ENCODE measurements at places on chromosomes 3 and 15.

DNA sequence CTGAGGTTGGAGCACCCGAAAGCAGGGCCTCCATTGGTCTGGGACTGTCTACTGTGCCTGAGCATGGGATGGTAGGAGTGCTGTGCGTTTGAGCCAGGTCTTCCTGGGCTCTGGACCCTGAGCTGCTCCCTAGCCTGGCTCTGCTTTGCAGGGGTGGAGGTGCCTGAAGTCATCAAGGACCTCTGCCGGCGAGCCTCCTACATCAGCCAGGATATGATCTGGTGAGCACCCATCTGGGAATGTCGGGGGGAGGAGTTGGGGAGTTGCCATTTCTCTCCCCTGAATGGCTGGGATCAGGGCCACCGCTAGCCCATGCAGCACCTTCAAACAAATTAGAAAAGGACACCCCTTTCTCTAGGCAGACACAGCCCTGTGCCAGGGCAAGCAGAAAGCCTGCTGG is 20.7 kb downstream of the DUOX1 start:
- DNase-seq: no peak

- DNase-seq: no peak
Measured at GRCh38 chr3:1072041-1072440, 20.8 kb upstream of the CNTN6 start.

DNA sequence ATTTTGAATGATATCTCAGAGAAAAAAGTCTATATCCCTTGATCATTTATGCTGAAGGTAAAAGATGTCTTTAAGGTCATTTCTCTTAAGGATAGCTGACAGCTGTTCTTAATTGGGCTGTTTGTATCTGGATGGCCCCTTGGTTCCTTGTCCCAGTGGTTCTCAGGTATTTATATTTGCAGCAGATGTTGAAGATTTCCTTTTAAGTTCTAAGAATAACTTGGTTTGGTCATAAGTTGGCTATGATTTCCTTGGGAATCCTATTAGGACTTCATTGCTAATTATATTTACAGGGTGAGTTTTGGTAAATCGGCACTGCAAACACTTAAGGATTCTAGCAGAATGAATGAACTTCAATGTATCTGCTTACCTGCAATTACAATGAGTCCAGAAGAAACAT is 460.4 kb upstream of the SGO1 start:
- no peak for DNase-seq

DNA sequence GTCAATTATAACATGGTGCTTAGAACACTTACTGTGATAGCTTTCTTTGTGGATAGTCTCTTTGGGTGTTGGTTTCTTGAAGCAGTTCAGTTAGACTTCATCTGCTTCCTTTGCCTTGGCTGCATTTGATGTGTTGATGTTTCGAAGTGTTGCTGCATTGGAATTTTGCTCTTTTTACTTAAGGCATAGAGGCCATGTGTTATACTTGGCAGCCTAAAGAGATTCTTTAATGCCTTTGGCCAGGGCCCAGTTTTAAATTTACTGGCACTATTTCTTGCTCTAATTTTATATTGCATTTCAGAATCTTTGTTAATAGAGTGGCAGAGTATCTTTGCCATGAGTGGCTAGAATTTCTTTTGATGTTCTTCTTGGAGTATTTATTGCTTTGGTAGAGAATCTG is 21.2 kb downstream of the NR1D2 start:
- DNase-seq: no peak

DNA sequence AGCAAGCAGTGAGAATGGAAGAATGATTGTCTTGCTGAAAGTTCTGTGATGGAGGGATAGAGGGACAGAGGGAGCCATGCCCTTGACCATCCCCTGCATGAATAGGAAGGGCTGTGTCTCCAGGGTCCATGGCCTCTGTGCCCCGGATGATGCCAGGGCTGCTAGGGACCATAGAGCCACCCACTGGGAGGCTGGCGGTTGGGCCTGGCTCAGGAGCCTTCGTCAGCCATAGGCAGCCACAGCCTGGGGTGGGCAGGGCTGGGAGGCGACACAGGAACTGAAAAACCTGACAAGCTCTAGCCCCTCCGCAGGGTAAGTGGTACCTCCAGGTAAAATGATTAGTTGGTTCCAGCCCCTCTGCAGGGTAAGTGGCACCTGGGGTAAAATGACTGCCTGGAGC is 19.1 kb upstream of the LAMP3 start:
- no peak for DNase-seq

GRCh38 chr3:54345847-54346375 is 223.6 kb downstream of the CACNA2D3 start:
- no peak for DNase-seq

DNA sequence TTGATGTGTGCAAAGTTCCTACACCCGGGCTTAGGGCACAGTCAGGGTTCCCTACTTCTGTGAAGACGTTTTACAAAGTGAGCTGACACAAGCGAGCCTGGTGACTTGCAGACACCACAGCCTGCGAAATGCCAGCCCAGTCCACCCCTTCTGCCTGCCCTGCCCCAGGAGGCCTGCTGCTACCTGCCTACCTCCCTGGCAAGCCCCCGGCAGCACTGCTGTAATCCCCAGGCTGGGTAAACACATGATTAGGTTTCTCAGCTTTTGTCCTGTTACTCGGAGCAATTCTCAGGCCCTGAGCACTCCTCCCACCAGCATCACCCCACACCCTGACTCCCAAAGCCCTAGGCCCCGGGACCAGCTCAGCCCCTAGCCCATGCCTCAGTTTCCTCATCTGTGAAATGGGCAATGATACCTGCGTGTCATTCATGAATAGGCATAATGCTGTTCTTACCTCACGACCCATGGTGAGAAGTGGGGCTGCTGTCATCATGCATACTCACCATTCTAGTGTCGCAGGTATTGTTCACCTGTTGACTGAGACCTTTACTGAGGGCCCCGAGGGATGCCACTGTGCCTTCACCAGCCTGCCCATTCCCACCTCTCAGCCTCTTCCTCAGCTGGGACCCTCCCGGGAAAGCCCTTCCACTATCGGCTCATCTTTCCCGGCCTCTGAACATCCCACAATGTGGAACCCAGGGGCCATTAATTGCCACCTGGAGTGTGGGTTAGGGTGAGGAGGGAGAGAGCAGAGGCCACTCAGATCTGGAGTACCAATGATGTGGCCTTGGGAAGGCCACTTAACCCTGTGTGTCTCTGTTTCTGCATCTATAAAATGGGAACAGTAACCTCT is 31.5 kb upstream of the SLC6A6 start:
- no peak for DNase-seq

DNA sequence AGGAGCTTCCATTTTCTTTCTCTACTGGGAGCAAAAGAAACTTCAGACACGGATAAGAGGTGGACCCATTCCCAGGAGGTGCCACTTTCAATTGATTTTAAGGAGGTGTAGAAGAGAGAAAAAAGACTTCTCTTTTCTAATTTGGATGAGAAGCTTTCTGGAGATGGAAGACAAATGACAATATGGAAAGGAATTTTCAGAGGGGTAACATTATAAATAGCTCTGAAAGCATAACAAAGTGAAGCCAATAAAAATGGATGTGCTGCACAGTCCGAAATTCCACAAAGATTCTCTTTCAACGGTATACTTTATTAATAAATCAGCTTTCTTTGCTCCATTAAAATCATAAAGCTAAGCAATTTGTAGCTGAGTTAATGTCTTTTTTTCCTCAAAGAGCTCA is 607.2 kb upstream of the MDFIC2 start:
- no peak for DNase-seq

- no peak for DNase-seq
Measured at GRCh38 chr3:189529889-189530471, 101.2 kb upstream of the TP63 start.

- no peak for DNase-seq
Measured at GRCh38 chr3:58963928-58964503, 85.8 kb downstream of the CFAP20DC start.

DNA sequence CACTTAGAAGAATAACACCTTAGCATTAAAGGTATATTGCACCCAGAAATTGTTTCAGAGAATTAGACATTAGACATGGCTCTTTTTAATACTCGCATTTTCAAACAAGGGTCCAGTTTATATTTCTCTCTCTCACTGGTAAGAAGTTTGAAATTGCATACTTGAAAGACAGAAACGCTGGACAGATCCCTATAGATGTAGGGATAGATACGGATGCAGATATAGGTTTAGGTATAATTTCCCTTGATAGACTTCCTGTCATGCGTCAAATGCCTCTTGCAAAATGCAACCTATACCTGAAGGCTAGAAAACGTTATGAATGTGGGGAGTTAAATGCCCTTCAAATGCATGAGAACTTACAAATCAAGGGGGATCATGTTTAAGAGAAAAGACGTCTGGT is 99.4 kb upstream of the BCL6 start:
- DNase-seq: no peak

- no peak for DNase-seq
Measured at GRCh38 chr3:59788133-59788532, 738.3 kb upstream of the CFAP20DC start.

DNA sequence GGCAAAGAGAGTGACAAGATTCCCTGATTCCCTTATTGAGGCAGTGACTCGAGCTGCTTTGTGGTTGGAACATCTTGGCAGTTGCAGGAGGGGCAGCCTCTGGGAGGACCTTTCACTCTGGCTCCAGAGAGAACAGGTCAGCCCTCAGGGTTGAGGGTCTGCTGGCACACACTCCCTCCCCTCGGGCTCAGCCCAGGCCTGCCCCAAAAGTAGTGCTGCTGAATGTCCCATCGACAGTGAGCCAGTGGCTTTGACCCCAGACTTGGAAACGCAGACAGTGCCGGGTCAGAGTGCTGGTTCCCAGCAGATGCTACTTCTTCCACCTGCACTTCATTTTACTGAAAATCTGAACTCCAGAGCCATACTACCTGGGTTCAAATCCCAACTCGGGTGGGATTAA is 25.6 kb upstream of the ATP2B2 start:
- DNase-seq: no peak

GRCh38 chr15:71651750-71652186 is 158.6 kb upstream of the NR2E3 start:
- no peak for DNase-seq

DNA sequence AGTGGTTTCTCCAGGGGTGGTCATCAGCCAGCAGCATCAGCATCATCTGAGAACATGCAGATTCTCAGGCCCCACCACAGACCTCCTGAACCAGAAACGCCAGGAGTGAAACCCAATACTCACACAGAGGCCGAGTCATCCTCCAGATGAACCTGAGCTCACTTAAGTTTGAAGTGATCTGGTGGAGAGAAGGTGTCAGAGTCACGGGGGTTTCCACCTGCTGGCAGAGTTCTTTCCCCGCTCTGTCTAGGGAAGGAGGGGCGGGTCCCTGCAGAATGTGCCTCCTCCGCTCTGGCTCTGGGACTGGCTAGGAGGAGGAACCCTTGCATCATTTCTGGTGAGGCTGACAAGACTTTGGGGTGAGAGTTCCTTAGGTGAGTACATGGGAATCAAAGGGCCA is 13.3 kb upstream of the KIF23 start:
- DNase-seq: no peak

DNA sequence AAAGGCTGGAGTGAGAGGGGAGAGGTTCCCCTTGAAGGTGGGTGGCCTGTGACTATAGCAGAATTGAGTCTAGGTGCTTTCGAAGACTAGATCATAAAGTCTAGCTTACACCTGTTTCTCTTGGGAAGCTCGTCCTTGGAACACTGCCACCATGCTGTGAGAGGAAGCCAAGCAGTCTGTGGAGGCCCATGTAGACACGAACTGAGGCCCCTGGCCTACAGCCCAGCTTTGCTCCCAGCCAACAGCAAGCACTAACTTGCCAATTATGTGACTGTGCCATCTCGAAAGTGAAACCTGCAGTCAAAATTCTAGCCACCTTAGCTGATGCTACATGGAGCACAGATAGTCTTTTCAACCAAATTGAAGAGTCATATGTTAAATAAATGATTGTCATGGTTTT is 190.5 kb upstream of the NECTIN3 start:
- peak; percentile 22 for DNase-seq

GRCh38 chr3:114827495-114827894 is 319.6 kb downstream of the ZBTB20 start:
- DNase-seq: no peak

- DNase-seq: no peak
Measured at GRCh38 chr3:161212906-161213305, 8.2 kb upstream of the NMD3 start.

GRCh38 chr3:118850687-118851086 is 184.0 kb downstream of the IGSF11 start:
- no peak for DNase-seq

- no peak for DNase-seq
Measured at GRCh38 chr15:51846463-51847230, 17.2 kb downstream of the TMOD3 start.

GRCh38 chr3:161640181-161640580 is 143.6 kb downstream of the OTOL1 start:
- no peak for DNase-seq

- DNase-seq: no peak
Measured at GRCh38 chr15:101139986-101140696, 111.7 kb downstream of the CHSY1 start.

- no peak for DNase-seq
Measured at GRCh38 chr15:79340315-79340602, 29.3 kb downstream of the TMED3 start.

DNA sequence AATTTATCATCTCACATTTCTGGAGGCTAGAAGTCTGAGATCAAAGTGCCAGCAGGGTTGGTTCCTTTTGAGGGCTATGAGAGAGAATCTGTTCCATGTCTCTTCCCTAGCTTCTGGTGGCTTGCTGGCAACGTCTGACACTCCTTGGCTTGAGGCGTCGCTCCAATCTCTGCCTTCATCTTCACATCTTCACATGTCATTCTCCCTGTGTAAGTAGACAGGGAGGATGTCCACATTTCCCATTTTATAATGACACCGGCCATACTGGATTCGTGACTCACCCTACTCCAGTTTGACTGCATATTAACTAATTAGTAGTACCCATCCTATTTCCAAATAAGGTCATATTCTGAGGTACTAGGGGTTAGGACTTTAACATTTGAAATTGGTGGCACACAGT is 17.5 kb upstream of the ARHGAP31 start:
- no peak for DNase-seq

- DNase-seq: no peak
Measured at GRCh38 chr3:18086078-18086477, 339.1 kb downstream of the SATB1 start.

- DNase-seq: no peak
Measured at GRCh38 chr15:72961346-72961745, 90.9 kb upstream of the NEO1 start.

- DNase-seq: no peak
Measured at GRCh38 chr15:43165801-43166325, 19.3 kb upstream of the CCNDBP1 start.

GRCh38 chr3:103873021-103873420 is 1438.2 kb downstream of the ZPLD1 start:
- no peak for DNase-seq

DNA sequence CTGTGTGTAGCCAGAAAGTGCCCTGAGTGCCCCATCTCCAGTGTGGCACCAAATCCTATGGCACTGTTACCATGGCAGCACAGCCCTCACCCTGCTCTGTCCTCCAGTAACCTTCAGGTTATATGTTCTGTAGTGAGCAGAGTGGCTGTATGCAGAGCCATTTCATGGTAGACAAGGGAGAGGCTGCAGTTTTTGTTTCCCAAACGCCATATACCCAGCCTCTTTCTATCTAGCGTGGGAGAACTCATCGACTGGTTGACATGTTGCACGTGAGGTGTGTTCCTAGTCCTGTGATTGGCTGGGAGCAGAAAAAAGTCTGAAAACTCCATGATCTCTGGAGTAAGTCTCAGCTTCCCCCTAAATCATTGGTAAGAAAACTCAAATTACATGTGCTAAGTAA is 2.0 kb downstream of the SIDT1 start:
- no peak for DNase-seq

Measured in hypothalamus (tissue), 51 donors.